ENCODE measurements at places on chromosomes 7 and 10.

DNA sequence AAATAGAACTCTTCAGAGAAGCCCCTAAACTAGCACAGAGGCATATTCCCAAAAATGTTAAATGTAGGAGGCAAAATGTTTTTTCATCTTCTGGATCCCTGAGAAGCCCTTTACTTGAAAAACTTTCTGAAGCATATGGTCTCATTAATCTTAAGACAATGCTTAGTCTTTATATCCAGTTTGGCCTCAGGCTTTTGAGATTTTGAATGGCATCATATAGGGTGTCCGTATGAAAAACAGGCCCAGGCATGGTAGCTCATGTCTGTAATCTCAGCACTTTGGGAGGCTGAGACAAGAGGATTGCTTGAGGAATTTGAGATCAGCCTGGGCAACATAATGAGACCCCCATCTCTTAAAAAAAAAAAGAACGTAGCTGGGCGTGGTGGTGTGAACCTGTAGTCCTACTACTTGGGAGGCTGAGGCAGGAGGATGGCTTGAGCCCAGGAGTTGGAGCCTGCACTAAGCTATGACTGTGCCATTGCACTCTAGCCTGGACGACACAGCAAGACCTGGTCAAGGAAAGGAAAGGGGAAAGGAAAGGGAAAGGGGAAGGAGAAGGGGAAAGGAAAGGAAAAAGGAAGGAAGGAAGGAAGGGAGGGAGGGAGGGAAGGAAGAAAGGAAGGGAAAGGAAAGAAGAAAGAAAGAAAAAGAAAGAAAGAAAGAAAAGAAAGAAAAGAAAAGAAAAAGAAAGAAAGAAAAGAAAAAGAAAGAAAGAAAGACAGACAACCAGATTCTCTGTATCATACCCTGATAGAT, 119.4 kb downstream of the CDK6 start:
- no peak for DNase-seq

GRCh38 chr7:96452146-96452545, 130.2 kb upstream of the SLC25A13 start:
- no peak for DNase-seq

DNA sequence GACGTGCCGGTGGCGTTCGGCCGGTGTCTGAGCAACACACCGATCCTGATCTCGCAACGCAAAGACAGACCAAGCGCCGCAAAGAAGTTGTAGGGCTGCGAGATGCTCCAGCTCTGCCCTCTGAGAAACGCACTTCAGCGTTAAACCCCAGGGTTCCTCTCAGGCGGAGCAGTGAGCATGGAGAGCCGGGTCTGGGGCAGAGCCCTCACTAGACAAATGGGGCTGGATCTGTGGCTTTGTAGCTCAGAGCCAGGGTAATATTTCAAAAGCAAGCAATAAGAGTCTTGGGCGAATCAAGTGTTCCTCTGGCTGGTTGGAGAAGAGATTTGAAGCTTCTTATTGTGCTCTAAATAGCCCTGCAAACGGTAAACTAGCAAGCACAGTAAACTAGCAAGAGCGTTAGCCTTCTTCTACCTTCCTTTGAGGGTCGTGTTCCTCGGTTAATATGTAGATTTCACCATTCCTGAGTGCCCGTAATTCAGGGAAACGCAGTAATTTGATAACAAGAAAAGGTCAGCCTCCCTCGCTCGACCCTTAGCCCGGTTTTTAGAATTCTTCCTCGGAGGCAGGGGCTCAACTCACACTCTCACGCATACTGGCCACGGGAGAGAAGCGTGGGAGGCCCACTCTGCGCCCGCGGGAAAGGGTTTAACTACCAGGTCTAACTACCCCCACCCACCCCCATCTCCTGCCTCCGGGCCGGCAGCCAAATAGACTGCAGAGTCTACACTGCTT, 6.7 kb downstream of the SKAP2 start:
- DNase-seq: peak; percentile 72

GRCh38 chr7:158161194-158161593, 426.4 kb downstream of the PTPRN2 start:
- no peak for DNase-seq

DNA sequence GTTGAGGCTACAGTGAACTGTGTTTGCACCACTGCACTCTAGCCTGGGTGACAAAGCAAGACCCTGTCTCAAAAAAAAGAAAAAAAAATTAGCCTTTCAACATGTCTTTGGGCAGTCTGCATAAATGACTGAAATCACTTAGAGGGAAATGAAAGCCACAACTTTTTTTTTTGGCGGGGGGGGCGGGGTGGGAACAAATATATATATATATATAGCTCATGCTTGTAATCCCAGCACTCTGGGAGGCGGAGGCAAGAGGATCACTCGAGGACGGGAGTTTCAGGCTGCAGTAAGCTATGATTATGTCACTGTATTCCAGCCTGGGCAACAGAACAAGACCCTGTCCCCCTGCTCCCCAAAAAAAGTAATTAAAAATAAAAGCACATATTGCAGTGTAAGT, 23.4 kb upstream of the MICU1 start:
- DNase-seq: no peak

DNA sequence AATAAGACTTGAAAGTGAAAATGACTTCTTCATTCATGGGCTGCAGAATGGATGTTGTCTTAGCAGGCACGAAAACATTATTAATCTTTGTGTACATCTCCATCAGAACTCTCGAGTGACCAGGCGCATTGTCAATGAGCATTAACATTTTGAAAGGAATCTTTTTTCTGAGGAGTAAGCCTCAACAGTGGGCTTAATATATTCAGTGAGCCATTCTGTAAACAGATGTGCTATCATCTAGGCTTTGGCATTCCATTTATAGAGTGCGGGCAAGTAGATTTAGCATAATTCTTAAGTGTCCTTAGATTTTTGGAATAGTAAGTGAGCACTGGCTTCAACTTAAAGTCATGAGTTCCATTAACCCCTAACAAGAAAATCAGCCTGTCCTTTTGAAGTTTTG, 33.1 kb downstream of the PTTG1IP2 start:
- no peak for DNase-seq

DNA sequence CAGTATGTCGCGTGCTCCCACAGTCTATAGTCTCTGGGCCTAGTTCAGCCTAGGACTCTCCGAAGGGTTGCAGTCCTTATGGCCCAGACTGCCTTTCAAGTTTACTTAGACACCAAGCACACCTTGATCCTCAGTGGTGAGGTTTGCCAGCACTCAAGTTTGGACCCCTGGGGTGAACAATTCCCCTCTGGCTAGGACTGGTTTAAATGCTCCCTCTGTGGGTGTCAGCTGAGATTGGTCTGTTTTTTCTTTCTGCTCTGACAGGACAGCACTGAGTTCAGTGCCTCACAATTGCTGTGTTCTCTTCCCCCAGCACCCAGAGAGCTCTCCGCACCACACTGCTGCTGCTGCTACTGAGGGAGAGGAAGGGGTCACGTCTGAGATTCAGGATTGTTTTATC, 31.9 kb upstream of the AGR3 start:
- DNase-seq: no peak

DNA sequence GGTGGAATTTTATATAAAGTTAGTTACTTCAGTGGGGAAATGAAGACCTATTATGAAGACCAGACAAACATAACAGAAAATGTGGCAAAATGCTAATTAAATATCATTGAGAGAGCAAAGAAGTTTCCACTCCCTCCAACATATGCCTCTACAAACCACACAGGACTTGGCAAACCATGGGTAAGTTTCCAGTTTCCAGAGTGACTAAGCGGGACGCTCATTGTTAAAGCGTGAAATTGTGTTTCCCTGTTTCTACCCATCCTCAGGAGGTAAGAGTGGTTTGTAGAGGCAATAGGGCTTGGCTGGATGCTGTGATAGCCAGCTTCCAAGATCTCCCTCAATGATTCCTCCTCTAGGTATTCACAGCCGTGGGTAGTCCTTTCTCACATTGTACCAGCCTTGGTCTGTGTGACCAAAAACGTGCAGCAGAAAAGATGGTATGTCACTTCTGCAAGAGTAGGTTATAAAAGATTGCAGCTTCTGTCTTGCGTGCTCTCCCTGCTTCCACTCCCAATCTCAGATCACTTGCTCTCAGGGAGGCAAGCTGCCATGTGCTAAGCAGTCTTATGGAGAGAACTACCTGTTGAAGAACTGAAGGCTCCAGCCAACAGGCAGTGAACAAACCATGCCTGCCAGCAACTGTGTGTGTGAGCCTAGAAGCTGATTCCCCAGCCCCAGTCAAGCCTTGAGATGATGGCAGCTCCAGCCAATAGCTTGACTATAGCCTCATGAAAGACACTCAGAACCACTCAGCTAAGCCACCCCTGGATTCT, 35.7 kb downstream of the CBX3 start:
- DNase-seq: no peak

DNA sequence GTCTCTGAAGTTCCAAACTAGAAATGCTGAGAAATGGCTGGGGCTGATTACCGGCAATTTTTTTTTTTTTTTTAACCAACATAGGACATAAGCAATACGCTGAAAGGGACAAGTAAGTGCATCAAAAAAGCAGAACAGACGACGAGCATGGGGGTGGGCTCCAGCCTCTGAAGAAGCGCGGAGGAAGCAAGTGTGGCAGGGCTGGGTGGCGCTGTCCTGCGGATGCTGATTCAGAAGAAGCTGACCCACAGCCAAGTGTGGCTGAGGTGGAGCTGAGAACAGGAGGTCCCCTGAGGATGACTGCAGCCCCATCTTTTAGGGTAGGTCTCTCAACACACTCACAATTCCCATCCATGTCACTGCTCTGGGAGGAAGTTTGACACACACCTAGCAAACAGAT, 65.6 kb downstream of the CTBP2 start:
- DNase-seq: no peak

DNA sequence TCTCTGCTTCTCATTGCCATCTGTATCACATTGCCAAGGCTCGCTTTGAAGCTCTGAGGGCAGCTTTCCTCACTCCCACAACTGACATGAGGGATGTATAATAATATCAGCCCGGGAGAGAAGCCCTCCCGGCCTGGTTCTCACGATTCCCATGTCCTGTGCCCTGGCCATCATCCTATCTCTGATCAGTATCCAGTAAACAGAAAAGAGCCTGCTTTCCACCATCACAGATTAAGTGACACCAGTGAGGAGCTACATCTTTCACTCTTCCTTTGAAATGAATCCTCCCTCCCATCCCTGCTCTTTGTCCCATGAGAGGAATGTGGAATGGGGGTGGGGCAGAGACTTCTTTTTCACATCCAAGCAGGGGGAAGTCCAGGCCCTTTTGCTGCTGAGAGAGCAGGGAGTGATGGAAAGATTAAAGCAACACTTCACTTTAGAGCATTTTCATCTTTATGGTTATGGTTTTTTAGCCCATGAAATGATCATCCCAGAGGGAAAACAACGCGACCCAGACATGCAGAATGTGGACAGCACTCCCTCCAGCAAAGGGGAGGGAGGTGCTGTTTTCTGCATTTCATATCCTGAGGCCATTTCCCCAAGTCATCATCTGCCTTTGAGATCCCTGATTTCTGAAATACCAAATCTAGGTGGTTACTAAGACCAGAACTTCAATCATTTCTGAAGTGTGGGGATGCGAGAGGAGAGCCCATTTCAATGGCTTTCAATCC, 84.6 kb upstream of the LYZL1 start:
- peak; percentile 38 for DNase-seq
